ENCODE measurements at places on chromosomes 7 and 10. TPM values are rescaled to one million over a fixed set of nuclear protein-coding genes. Genes with fewer than 3 reads are reported as not detected.

GRCh38 chr10:87550741-87551140 lies 46.0 kb downstream of the MINPP1 start:
- peaks cover 18% of the 10 kb centered on the region for H3K36me3 ChIP-seq
- no peaks in the 10 kb centered on the region for H3K27me3 ChIP-seq
- no peak overlapping the region for H3K4me3 ChIP-seq
- H3K27ac ChIP-seq: no peak overlapping the region
- H3K4me1 ChIP-seq: peaks cover 18% of the 10 kb centered on the region

The TLX1 gene
- total RNA-seq: not detected

DNA sequence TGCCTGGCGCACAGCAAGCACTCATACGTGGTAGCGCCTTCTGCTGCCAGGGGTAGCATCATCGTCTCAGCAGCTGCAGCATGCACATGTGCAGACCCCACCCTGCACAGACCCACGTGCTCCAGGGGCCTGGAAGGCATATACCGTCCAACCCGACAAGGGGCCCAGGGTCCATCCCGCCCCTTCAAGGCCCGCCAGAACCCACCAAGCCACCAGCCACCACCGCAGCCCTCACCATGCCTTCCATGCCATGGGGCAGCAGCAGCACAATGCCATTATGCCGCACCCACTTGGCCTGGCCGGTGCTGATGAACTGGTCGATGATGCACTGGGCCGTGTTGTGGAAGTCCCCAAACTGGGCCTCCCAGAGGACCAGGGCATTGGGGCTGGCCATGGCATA lies 22.7 kb downstream of the OGDHL start:
- no peaks in the 10 kb centered on the region for H3K36me3 ChIP-seq
- no peak overlapping the region for H3K4me3 ChIP-seq
- no peaks in the 10 kb centered on the region for H3K27me3 ChIP-seq
- no peaks in the 10 kb centered on the region for H3K4me1 ChIP-seq

- H3K36me3 ChIP-seq: no peaks in the 10 kb centered on the region
- no peak overlapping the region for H3K27ac ChIP-seq
- H3K4me1 ChIP-seq: no peaks in the 10 kb centered on the region
- no peaks in the 10 kb centered on the region for H3K27me3 ChIP-seq
These were observed 116.9 kb upstream of the CHST15 start for GRCh38 chr10:124210263-124210662.

GRCh38 chr10:84783386-84783785 lies 455.0 kb downstream of the CCSER2 start:
- no peak overlapping the region for H3K27ac ChIP-seq
- peaks cover 2% of the 10 kb centered on the region for H3K27me3 ChIP-seq
- no peaks in the 10 kb centered on the region for H3K4me1 ChIP-seq

- H3K4me3 ChIP-seq: no peak overlapping the region
- DNase-seq: no peak
- no peaks in the 10 kb centered on the region for H3K27me3 ChIP-seq
- no peak overlapping the region for H3K27ac ChIP-seq
These were observed 19.9 kb downstream of the ZNRF2 start for GRCh38 chr7:30304177-30304884.

GRCh38 chr10:102157224-102157623 lies 5.0 kb downstream of the NOLC1 start:
- peak overlapping the region; percentile 76 for H3K27ac ChIP-seq
- H3K4me1 ChIP-seq: peaks cover 48% of the 10 kb centered on the region
- H3K36me3 ChIP-seq: peaks cover 91% of the 10 kb centered on the region
- H3K4me3 ChIP-seq: no peak overlapping the region
- DNase-seq: no peak

DNA sequence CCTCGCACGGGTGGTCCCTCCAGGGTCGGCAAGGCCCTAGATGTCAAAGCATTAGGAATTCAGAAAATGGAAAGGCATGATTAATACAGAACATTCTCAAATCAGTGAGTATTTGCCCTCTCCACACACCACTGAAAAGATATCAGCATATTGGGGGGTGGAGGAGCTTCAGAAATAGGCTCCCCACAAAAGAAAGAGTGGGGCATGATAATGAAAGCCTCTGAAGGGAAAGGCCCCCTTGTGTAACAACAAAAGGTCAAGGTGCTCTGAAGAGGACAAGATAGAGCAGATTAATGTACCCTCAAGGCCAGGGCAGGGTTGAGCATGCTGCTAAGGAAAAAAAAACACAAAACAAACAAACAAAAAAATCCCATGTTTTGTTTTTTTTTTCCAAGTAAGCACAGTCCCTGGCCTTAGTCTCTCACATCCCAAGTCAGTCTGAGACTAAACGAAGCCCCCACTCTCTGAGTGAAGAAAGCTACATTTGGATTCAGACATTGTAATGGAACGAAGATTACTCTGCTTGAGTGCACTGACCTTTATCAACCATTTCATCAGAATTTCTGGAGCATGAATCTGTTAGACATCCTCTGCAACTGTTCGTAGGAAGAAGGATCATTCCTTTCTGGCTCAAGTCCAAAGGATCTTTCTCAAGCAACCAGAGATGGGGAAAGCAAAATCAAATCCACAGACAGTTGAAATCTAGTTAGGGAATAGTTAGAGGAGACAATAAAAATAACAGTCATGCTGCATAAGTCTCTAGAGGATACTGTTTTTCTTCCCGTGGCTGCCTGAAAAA lies 27.4 kb upstream of the DGKI start:
- H3K36me3 ChIP-seq: peaks cover 26% of the 10 kb centered on the region
- peak overlapping the region; percentile 77 for H3K27ac ChIP-seq
- no peak overlapping the region for H3K4me3 ChIP-seq
- peaks cover 17% of the 10 kb centered on the region for H3K4me1 ChIP-seq
- no peaks in the 10 kb centered on the region for H3K27me3 ChIP-seq
- DNase-seq: no peak

The IL15RA gene
- 22.1 TPM for total RNA-seq

- H3K27ac ChIP-seq: no peak overlapping the region
- peaks cover 2% of the 10 kb centered on the region for H3K27me3 ChIP-seq
- DNase-seq: no peak
- H3K36me3 ChIP-seq: no peaks in the 10 kb centered on the region
- H3K4me3 ChIP-seq: no peak overlapping the region
- H3K4me1 ChIP-seq: peaks cover 12% of the 10 kb centered on the region
These were observed 65.0 kb downstream of the CACNB2 start for GRCh38 chr10:18205098-18205834.

All from activated CD4-positive, alpha-beta T cell treated with anti-CD3 and anti-CD28 coated beads for 36 hours (primary cell).